NCI-H1417 treated with DMSO at 0.1 percent for 48 hours (cell line): ENCODE measurements at places on chromosomes 13 and 19.

DNA sequence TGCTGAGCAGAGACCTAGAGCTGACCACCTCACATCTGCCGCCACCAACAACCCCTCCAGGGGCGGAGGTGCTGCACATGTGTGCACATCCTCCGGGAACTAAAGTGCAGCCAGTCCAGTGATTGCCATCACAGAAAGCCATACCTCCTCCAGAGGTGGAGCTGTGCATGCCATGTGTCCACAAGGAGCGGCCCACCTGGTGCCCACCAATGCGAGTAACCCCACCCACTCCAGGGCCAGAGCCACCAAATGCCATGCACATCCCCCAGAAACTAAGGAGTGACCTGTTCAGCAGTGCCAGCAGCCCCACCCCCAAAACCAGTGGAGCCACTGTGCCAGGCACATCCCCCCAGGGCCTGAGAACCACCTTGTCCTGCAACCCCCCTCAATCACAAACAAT, 557.9 kb downstream of the UQCRFS1 start:
- no peak for DNase-seq

GRCh38 chr13:93244918-93245280, 18.3 kb downstream of the GPC6 start:
- DNase-seq: no peak

DNA sequence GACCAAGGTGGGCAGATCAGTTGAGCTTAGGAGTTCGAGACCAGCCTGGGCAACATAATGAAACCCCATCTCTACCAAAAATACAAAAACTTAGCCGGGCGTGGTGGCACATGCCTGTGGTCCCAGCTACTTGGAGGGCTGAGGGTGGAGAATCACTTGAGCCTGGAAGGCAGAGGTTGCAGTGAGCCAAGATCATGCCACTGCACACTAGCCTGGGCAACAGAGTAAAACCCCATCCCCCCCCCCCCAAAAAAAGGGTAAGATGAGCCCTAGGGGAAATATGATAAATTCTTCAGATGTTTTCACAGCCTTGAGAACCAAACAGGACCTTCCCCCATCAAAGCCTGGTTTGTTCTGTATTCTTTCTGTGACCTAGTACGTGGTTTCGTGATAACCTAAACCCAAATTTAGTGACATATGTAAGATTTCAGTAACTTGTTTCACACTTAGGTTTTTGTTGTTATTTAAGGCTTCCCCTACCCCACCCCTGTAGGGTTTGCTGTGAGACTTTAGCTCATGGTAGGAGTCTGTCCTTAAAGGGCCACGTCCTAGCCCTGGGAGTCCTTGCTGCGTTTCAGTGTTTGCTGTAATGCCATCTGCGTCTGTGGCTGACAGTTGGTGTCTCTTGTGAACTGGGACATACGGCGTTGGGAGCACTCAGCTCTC, 49.6 kb downstream of the MYO9B start:
- no peak for DNase-seq

GRCh38 chr19:39031368-39032062, 834 bp downstream of the FBXO27 start:
- DNase-seq: peak; percentile 59

DNA sequence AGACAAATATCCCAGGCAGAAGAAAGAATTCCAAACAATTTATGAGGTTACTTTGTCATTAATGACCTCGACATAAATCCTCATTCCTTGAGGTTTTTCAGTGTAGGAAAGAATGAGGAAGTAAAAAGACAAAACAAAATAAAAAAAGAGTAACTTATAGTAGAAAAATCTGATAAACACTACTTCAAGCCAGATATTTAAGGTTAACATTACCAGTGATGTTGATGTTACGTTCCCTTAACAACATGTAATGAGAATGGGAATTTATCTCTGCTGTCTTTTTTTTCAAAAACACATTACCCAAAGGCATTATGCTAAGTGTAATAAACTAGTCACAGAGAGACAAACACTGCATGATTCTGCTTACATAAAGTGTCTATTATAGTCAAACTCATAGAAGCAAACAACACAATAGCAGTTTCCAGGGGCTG, 935.1 kb downstream of the SLITRK1 start:
- DNase-seq: no peak

GRCh38 chr13:35474496-35475211, 1.8 kb downstream of the MAB21L1 start:
- DNase-seq: no peak

- DNase-seq: no peak
Observed at GRCh38 chr13:30132623-30133553, 174.5 kb downstream of the KATNAL1 start.

GRCh38 chr13:25988661-25989060, 63.2 kb downstream of the SHISA2 start:
- no peak for DNase-seq

GRCh38 chr13:80436571-80437169, 95.7 kb upstream of the SPRY2 start:
- no peak for DNase-seq

DNA sequence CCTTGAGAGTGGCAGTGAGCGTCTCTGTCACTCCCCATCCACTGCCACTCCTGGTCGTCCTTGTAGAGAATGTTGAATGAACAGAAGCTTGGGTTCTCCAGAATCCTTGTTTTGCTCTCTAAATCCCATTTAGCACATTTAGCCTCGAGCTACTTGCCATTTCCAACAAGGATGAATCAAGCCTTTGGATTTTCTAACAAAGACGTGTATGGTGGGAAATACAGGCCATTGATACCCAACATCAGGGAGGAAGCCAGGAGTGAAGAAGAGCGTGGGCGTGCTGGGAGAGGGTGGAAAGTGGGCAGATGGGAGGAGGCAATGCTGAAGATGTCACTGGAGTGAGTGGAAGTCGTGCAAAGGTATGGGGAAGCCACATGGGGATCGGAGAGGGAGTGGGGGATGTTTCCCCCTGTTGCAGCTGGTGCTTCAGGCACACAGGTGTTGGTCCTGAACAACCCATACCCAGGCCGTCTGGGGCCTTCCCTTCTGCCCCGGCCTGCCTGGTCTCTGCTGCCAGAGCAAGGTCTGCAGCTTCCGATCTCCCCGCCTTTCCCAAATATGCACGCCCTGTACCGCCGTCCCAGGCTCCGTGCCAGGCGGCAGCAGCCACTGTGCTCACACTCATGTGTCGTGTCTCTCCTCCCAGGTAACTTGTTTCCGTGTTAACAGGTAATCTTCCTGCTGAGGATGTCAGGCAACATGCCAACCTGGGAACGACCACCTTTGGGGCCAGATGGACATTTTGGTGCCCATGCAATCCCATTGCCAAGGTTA, 48.7 kb downstream of the ZIC5 start:
- no peak for DNase-seq

GRCh38 chr19:42332059-42332458, 6.6 kb downstream of the MEGF8 start:
- no peak for DNase-seq

DNA sequence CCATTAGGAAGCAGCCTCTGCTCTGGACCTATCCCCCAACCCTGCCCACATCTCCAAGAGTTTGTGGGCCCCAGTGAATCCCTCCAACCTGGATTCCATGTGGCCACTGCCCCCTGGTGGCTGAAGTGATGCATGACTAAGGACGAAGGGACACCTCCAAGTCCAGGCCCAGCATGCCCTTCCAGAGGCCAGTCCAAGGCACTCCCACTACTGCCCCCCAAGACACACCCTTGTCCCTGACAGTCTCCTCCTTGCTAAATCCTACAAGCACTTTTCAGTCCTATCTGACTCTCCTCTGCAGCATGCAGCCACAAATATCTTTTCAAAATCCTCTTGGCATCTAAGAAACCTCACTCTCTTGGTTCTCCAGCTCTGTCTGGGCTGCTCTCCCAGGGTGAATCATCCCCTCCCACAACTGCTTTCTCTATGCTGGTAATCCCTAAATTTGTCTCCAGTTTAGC, 33.0 kb downstream of the DEDD2 start:
- DNase-seq: peak; percentile 20

DNA sequence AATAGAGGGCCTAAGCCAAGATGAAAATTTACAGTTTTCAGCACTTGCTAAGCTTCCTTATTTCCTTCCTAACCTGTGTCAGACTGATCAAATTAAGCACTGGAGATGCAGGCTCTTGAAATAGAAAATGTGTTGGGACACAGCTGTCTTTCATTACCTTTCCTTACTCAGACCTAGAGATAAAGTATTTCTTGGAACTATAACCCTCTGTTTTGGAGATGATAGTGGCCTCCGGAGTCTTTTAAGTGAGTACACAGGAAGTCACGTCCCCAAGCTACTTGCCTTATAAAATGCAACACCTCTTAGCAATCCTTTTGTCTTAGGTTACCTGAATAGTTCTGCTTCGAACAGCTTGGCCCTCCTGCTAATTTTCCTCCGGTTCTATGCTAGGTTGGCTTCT, 12.4 kb upstream of the AKAP11 start:
- no peak for DNase-seq

DNA sequence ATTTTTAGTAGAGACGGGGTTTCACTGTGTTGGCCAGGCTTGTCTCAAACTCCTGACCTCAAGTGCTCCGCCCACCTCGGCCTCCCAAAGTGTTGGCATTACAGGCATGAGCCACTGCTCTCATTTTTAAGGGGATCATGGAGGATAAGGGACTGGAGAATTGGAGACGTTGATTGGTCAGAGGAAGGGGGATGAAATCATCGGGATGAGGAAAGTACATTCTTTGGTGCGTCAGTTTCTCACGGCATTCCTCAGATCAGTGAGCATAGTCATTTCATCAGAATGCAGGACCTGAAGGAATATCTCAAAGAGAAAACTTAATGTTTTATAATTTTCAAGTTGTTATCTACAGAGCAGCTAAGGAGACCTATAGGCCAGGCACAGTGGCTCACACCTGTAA, 14.0 kb downstream of the ZNF114 start:
- DNase-seq: no peak

- no peak for DNase-seq
Observed at GRCh38 chr19:46976845-46977320, 42.8 kb upstream of the NPAS1 start.

DNA sequence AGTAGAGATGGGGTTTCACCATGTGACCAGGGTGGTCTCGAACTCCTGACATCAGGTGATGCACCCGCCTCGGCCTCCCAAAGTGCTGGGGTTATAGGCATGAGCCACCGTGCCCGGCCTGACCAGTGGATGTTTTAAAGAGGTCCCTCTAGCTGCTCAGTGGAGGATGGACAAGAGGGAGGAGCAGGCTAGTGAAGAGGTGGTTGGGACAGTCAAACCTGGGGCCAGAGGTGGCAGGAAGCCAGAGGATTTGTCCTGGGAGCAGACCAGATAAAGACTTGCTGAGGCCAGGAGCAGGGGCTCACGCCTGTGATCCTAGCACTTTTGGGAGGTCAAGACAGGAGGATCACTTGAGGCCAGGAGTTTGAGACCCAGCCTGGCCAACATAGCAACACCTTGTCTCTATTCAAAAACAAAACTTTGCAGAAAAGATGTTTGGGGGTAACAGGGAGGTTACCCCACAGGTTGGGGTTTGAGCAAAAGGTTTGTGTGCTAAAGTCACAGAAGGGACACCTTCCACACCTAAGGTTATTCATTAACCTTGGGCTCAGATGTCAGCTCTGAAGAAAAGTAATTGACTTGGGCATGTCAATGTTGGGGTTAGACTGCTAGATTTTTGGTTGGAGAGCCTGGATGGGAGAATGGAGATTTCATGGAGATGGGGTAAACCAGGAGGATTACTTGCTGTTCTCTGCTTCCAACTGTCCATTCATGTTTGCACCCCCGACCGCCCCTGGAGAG, 9.0 kb downstream of the BCAM start:
- no peak for DNase-seq
